ENCODE measurements at places on chromosomes 12 and 14. TPM values are rescaled to one million over a fixed set of nuclear protein-coding genes. Genes with fewer than 3 reads are reported as not detected.

DNA sequence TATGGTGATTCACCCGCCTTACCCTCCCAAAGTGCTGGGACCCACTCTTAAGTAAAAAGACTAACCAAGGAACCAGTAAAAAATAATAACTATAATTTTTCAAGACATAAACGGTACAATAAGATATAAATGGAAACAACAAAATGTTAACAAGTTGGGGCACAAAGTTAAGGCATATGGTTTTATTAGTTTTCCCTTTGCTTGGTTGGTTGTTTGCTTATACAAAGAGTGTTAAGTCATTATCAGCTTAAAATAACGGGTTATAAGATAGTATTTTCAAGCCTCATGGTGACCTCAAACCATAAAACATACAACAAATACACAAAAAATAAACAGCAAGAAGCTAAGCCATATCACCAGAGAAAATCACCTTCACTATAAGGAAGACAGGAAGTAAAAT is 406.1 kb downstream of the SEC23A start:
- peaks cover 7% of the 10 kb centered on the region for H3K4me1 ChIP-seq
- H3K27me3 ChIP-seq, result no peaks in the 10 kb centered on the region
- H3K4me3 ChIP-seq, result no peak overlapping the region
- H3K27ac ChIP-seq, result no peak overlapping the region

Gene TMEM52B
- total RNA-seq, result not detected

DNA sequence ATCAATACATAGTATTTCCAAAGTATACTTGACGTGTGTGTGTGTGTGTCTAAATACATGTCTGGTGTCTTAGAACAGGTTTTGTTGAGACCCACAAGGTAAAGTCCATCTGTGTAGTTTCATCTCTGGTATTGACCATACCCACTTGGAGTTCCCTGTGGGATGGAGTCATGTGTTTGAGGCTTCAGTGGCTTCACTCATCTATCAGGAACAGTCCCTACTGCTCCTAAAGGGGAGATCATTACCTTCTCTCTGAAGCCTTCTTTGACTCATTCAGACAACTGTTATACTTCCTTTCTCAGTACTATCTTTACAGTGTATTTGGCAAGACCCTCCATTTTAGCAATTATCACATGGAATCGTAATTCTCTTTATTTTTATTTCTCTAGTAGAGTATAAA is 14.2 kb downstream of the RAB21 start:
- no peak overlapping the region for H3K27ac ChIP-seq
- H3K4me3 ChIP-seq, result no peak overlapping the region
- peaks cover 66% of the 10 kb centered on the region for H3K36me3 ChIP-seq
- no peak for DNase-seq

- DNase-seq, result no peak
- no peaks in the 10 kb centered on the region for H3K36me3 ChIP-seq
- H3K27ac ChIP-seq, result no peak overlapping the region
- no peaks in the 10 kb centered on the region for H3K27me3 ChIP-seq
Observed at GRCh38 chr14:86627080-86627479, 1097.1 kb downstream of the FLRT2 start.

Gene POLE2
- total RNA-seq, result 39.9 TPM

DNA sequence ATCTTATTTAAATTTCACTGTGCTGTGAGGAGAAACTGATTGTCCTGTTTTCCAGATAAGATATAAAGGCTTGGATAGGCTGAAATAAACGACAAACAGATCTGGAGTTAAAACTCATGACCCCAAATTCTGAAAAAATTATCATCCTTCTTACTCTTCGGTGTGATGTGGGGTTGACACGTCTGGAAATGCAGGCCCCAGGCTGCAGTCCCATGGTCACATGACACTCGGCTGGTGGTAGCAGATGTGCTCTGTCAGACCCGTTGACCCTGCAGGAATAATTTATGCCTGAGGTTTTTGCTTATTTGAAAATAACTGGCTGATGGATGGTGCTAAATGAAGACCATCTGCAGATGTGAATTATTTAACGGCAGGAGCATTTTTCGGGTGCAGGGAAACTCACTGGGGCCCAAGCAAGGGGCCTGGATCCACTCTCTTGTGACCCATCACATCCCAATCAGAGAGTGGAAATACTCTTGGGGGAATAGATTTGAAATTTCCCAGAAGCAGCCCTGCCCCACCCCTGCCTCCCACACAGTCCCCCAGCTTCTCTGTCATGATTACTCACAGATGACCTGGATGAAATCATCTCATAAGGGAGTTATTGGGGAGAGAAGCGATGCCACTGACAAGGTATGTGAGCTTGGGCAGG is 47.7 kb upstream of the CMKLR1 start:
- peaks cover 2% of the 10 kb centered on the region for H3K27me3 ChIP-seq
- H3K36me3 ChIP-seq, result no peaks in the 10 kb centered on the region
- H3K4me1 ChIP-seq, result no peaks in the 10 kb centered on the region
- DNase-seq, result no peak
- no peak overlapping the region for H3K27ac ChIP-seq

GRCh38 chr12:130162745-130163460 is 639 bp downstream of the FZD10 start:
- no peak for DNase-seq
- peaks cover 6% of the 10 kb centered on the region for H3K36me3 ChIP-seq
- H3K27ac ChIP-seq, result peak overlapping the region; percentile 43
- H3K4me3 ChIP-seq, result no peak overlapping the region
- H3K4me1 ChIP-seq, result no peaks in the 10 kb centered on the region

DNA sequence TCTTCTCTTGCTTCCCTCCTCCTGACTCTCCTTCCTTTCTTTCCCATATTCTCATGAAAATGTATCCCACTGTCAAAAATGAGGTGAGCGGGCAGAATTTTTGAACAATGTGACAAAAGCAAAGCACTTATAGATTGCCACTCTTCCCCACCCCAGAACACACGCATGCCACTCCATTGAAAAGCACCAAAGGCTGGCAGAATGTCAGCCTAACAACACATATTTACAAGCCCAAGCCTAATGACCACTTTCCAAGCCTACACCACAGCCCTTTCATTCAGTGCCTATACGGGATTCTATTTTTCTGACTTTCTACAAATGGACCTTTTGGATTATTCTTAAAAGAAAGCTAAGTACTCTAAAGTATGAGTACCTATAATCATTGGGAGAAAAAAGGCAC is 62.9 kb upstream of the METAP2 start:
- no peak overlapping the region for H3K27ac ChIP-seq
- peaks cover 18% of the 10 kb centered on the region for H3K27me3 ChIP-seq
- no peak for DNase-seq
- H3K36me3 ChIP-seq, result no peaks in the 10 kb centered on the region

Gene IKZF4
- 44.9 TPM for total RNA-seq

Gene TMCC3
- 0.33 TPM for total RNA-seq

GRCh38 chr12:62705846-62706245 is 229.1 kb downstream of the PPM1H start:
- H3K27me3 ChIP-seq, result peaks cover 8% of the 10 kb centered on the region
- no peak for DNase-seq
- no peak overlapping the region for H3K4me3 ChIP-seq
- H3K36me3 ChIP-seq, result no peaks in the 10 kb centered on the region

Gene PIWIL1
- not detected for total RNA-seq

- no peak overlapping the region for H3K4me3 ChIP-seq
- no peak for DNase-seq
- no peak overlapping the region for H3K27ac ChIP-seq
- peaks cover 51% of the 10 kb centered on the region for H3K4me1 ChIP-seq
Observed at GRCh38 chr14:87955501-87955900, 37.5 kb downstream of the GALC start.

Gene DNAJC22
- total RNA-seq, result 0.05 TPM

DNA sequence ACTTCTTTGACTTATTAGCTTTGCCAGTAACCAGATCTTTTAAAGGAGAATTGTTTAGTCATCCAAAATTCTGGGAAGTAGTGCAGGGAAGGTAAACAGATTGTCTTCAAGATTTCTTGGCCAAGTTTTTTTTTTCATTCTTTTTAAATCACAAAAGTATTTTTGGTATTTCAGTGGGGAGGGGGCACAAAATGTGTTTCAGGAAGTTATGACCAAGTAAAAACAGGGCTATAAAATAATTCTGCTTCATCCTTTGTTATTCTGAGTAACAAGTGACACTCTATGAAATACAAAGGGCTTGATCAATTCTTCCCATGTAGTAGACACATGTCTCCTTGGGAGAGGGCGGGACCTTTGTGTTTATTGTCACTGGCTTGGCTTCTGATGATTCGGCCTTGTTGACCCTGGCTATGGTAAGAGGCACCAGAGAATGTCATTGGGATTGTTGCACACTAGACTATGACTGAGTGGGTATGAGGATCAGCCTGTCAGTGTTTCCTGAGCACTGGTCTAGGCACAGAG is 55.4 kb downstream of the SUSD6 start:
- peak overlapping the region; percentile 83 for H3K27ac ChIP-seq
- no peak for DNase-seq
- H3K36me3 ChIP-seq, result peaks cover 68% of the 10 kb centered on the region
- no peaks in the 10 kb centered on the region for H3K27me3 ChIP-seq
- H3K4me1 ChIP-seq, result peaks cover 92% of the 10 kb centered on the region
- H3K4me3 ChIP-seq, result peak overlapping the region; percentile 65

DNA sequence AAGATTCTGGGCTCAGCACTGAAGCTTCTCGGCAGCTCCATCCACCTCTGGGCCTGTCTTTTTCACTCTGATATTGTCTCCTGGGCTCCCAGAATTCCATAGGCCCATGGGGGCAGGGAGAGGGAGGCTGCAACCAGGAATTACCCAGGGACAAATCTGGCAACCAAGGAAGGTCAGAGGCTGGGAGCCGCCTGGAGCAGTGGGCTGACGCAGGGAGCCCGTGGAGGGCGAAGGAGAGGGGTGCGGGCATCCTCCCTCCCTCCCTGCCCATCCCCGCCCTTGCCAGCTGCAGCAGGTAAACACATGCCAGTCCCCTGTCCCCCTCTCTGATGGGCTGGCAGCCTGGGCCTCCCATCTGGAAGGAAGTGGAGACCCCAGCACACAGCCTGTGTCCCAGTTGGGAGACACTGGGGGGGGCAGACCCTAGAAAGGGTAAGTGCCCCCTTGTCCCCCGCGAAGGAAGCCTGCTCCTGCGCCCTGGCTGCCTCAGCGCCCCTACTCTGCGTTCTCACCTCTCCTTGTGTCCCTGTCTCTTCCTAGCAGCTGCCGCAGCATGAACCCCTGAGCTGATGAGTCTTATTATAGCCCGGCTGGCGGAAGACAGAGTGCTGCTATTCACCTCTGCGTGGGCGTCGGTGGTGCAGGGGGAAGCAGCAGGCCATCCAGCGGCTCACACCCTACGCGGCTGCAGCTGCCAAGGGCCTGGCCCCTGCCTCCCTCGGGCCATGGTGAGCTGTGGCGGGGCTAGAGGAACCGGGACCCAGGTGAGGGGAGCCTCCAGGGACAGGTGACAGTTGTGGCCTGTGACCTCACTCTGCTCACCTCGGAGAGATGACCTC is 6.7 kb downstream of the LRTM2 start:
- H3K4me1 ChIP-seq, result no peaks in the 10 kb centered on the region
- no peak overlapping the region for H3K4me3 ChIP-seq
- no peak overlapping the region for H3K27ac ChIP-seq
- H3K27me3 ChIP-seq, result peaks cover 21% of the 10 kb centered on the region
- H3K36me3 ChIP-seq, result no peaks in the 10 kb centered on the region
- DNase-seq, result no peak

DNA sequence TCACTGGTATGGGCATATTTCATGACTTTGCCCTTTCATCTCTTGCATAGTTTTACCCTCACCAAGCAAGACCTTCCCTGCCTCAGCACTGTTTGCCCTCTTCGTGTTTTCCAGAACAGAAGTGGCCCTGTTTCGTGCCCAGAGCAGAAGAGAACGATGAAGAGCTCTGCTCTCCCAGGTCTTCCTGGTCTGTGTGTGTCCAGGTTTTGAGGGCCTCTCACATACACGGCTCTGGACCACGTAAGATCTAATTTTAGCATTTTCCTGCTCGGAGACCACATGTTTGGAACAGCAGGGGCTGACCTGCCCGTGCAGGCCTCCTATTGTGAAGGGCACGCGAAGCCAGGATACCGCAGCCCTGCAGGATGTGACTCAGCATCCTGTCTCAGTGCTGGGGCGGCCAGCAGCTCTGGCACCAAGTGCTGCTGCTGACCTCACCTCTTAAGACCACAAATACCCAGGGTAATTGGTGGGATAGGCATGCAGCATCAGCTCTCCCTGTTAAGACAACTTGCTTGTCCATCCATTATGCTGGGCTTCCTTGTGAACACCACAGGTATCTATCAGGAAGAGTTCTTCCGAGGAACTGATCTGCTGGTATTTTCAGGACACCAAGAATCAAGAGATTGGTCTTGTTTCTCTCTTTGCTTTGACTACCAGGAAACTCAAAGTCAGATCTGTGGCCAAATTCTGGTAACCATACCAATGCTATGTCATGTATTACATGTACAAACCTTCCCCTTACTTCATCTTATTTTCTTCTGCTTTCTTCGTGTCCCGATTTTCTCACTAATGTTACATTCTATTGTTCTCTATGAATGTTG is 19.0 kb downstream of the SSH1 start:
- peak; percentile 96 for DNase-seq
- H3K4me3 ChIP-seq, result peak overlapping the region; percentile 50
- no peaks in the 10 kb centered on the region for H3K27me3 ChIP-seq
- peak overlapping the region; percentile 95 for H3K27ac ChIP-seq
- peaks cover 56% of the 10 kb centered on the region for H3K36me3 ChIP-seq

Gene PRIM1
- 65.3 TPM for total RNA-seq

DNA sequence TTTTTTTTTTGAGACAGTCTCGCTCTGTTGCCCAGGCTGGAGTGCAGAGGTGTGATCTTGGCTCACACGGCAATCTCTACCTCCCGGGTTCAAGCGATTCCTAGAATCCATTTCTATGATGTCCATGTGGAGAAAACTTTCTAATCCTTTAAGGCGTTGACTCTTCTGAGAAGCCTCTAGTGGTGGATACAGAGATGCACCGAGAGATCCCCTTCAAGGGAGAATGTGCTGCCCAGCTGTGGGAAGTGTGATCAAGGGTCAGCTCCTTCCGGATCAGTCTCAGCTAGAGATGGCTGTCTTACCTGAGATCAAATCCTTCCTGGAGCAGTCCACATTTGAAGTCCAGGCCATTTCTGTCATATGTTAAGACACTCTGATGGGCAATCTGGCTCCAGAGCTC is 92.7 kb upstream of the HECTD1 start:
- no peak overlapping the region for H3K4me3 ChIP-seq
- no peak overlapping the region for H3K27ac ChIP-seq
- H3K27me3 ChIP-seq, result no peaks in the 10 kb centered on the region
- H3K36me3 ChIP-seq, result peaks cover 4% of the 10 kb centered on the region
- no peaks in the 10 kb centered on the region for H3K4me1 ChIP-seq

GRCh38 chr12:61029516-61029915 is 1230.7 kb upstream of the USP15 start:
- no peaks in the 10 kb centered on the region for H3K27me3 ChIP-seq
- no peak overlapping the region for H3K4me3 ChIP-seq
- H3K36me3 ChIP-seq, result no peaks in the 10 kb centered on the region
- DNase-seq, result no peak

- H3K36me3 ChIP-seq, result no peaks in the 10 kb centered on the region
- no peak for DNase-seq
- H3K27me3 ChIP-seq, result peaks cover 10% of the 10 kb centered on the region
- no peak overlapping the region for H3K4me3 ChIP-seq
Observed at GRCh38 chr12:130686511-130686991, 29.5 kb downstream of the RIMBP2 start.

GRCh38 chr12:11981121-11981733 is 89.5 kb upstream of the BCL2L14 start:
- peak overlapping the region; percentile 28 for H3K4me3 ChIP-seq
- H3K27ac ChIP-seq, result peak overlapping the region; percentile 96
- H3K36me3 ChIP-seq, result peaks cover 37% of the 10 kb centered on the region
